A549 treated with ZK216348 at 1 μM for 4 hours (cell line): ENCODE measurements at places on chromosomes 16 and 17. TPM values are rescaled to one million over a fixed set of nuclear protein-coding genes. Genes with fewer than 3 reads are reported as not detected.

Gene RAP1GAP2
- 17.8 to 30.4 TPM (median 25.4 TPM) in 5 replicates for total RNA-seq

Gene GDPD1
- total RNA-seq = 0.60 to 1.3 TPM (median 0.92 TPM) in 5 replicates

Gene NOTUM
- total RNA-seq = 0.29 to 0.66 TPM (median 0.49 TPM) in 4 of 5 replicates, not detected in the other

Gene ITGAL
- total RNA-seq = 0.15 to 0.32 TPM (median 0.20 TPM) in 3 of 5 replicates, not detected in the others

Gene SLC12A4
- total RNA-seq = 18.1 to 35.6 TPM (median 31.6 TPM) in 5 replicates

Gene KRT33B
- total RNA-seq = not detected in 5 replicates

Gene PPL
- 2.6 to 4.8 TPM (median 4.1 TPM) in 5 replicates for total RNA-seq
